ENCODE measurements at places on chromosomes 1 and 21.

DNA sequence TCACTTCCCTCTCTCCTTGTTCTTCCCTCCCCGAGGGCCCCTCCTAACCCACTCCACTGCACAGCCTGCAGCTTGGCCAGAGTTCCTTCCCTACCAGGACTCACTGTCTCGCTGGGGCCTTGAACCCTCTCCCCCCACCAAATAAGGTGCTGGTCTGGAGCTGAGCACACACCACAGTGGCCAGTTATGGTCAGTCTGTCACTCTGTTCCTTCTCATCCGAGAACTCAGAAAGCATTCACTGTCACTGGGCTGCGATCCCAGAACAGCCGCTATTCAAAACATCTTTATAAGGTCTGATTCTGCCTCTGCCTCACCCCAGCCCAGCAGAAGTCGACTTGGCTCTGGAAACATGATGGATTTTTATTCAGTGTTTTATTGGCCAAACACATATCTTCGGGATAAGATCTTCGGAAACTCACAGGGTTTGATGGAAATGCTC, 19.8 kb upstream of the LBR start:
- DNase-seq: no peak

DNA sequence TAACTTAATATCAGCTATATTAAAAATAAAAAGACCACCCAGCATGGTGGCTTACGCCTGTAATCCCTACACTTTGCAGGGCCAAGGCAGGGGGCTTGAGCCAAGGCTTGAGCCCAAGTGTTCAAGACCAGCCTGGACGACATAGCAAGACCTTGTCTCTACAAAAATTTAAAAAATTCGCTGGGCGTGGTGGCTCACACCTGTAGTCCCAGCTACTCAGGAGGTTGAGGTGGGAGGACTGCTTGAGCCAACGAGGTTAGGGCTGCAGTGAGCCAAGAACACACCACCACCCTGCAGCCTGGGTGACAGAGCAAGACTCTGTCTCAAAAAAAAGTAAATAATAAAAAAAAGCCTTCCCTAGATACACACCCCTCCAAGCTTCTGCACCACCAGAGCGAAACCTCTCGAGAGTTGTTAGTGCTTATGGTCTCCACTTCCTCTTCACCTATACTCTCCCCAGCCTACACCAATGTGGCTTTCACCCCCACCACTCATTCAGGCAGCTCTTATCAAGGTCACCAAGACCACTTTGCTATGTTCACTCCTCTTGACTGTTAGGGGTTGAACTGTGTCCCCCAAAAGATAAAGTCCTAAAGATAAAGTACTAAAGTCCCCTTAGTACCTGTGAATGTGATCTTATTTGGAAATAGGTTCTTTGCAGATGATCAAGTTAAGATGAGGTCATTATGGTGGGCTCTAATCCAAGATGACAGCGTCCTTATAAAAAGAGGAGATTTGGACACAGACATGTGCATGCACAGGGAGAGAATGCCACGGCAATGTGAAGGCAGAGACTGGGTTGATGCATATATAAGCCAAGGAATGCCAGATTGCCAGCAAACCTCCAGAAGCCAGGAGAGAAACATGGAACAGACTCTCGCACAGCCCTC, 6.8 kb upstream of the PPP1R15B start:
- DNase-seq: no peak

DNA sequence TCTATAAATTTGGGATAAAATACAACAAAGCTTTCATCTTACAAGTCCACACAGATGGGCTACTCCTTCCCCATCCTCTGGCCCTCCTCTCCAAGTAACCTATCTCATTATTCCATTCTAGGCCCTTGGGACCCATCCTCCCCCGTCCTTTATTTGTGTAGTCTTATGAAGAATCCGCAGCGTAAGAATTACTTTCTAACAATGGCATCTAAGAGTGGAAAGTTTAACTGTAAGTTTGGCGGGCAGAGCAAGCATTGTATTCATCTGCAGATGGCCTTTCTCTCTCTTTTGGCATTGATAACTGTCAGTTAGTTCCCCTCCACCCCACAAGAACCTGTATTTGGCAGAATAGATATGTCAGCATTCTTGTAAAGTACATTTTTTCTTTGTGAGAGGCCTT, 91.9 kb upstream of the TSPAN2 start:
- DNase-seq: no peak

DNA sequence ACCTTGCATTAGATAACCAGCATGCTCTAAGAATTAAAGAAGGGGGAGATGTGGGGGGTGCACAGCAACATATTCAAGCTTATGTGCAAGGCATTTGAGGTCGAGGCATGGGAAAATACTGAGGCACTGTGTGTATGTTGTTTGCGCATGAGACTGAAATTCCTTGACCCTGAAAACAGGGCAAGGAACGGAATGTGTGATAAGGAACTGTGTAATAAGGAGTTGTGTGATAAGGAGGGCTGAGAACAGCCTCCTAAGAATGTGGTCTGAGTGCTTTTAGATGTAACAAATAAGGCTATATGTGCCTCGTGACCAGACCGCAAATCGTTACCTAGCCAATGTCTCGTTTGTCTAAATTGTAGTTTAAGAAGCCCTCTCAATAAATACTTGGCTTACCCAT, 26.5 kb upstream of the ITLN1 start:
- no peak for DNase-seq

DNA sequence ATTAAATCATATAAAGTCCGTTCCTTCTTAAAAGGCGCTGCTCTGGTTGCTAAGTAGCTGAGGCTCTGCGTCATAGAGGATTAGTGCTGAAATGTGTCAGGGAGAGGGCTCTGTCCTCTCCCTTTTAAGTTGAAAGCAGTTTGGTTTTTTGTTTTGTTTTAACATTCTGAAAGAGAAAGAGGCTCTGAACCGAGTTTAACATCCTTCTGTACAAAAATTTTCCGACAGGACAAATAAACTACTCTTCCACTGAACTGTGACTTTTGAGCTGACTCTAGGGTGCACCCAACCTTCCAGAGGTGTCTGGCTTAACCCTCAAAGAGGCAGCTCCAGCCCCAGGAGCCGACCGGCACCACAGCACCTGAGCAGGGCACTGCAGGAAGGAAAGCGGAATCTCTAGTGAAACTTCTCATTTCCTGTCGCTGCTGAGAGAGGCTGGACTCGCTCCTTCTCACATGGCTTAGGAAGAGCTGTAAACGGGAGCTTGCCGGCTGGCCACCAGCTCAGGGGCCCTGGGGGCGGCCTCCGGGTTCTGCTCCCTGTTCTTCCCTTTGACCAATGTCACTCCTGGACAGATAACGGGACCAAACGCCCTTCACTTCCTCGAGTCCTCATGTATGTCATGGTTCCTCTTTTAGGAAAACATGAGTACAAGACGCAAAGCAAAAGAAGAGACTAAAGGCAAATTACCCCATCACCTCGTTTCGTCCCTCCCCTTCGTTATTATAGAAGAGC, 1.2 kb downstream of the VAV3 start:
- DNase-seq: no peak

DNA sequence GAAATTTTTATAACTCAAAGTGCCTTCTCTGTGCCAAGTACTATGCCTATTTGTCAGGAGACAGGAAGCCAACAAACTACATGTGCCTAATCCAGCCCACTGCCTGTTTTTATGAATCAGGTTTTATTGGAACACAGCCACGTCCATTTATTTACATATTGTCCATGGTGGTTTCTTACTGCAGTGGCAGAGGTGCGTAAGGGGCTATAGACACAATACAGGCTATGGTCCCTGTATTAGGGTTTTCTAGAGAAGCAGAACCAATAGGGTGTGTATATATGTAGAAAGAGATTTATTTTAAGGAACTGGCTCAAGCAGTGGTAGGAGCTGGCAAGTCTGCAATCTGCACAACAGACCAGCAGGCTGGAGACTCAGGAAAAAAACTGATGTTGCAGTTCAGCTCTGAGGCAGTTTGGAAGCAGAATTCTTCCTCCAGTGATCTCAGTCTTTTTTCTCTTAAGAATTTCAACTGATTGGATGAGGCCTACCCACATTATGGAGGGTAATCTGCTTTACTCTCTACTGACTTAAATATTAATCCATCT, 15.4 kb downstream of the PPIE start:
- DNase-seq: no peak

DNA sequence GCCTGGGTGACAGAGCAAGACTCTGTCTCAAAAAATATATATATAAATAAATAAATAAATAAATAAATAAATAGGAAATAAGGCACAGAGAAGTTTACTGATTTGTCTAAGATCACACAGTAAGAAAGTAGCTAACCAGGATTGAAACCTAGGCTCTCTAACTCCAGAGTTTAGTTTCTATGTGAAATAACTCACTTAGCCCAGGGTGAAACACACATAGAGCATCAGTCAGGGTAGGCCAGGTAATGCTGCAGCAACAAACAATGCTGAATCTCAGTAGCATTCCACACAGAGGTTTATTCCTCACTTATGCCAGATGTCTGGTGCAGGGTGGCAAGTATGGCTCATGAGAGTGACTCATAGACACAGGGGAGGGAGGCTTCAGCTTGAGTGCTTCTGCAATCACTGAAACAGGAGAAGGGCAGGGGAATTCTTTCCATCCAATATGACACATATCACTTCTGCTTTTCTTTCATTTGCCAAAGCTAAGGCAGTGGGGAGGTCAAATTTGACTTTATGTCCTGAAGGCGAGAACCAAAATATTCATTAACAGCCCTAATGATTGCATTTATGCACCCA, 37.1 kb upstream of the KANK4 start:
- no peak for DNase-seq

DNA sequence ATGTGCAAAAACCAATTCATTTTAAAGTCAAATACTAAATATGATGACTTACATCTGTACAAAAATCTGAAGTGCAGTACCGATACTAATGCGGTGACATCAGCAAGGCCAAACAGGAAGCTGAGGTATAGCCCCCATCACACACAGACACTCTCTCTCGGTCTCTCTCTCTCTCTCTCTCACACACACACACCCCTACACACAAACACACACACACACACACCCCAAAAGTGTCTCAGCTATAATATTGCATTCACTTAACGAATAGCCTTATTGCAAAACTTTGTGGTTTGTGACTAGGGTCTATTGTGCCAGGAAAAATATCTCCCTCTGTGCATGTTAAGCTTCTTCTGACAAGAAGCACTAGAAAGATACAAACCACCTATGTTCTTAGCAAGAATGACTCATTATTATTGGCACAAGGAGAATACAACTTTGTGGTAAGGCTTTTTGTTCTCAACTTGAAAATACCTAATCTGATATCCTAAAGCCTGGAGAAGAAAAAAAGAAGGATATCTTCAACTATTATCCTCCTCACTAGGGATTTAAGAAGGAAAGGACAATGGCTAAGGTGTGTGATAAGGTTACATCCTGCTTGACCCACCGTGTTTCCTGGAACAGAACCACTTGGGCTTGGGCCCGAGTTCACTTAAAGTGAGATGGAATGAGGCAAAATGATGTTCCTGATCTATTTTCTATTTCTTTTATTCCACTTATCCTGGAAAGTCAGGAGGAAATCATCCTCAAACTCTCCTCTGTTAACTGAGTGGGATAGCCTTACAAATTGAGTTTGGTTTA, 107.1 kb downstream of the NIBAN1 start:
- no peak for DNase-seq

DNA sequence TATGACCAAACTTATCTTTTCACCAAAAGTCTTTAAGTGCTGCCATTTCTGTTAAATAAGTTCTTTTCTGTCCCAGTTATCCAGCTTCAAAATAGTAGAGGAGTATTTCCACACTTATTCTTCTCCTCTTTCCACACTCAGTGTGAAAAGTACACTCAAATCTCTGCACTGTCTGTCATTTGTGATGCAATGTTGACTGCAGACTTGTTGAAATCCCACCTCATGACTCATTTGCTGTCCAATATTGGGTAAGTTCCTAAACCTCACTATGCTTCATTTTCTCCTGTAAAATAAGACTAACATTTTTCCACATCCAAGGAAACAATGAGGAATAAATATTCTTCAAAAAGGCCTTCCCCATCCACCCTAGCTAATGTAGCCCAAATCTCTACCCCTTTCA, 17.5 kb downstream of the LRRIQ3 start:
- no peak for DNase-seq

- no peak for DNase-seq
Observed at GRCh38 chr1:18901952-18902522, 318 bp downstream of the ALDH4A1 start.

DNA sequence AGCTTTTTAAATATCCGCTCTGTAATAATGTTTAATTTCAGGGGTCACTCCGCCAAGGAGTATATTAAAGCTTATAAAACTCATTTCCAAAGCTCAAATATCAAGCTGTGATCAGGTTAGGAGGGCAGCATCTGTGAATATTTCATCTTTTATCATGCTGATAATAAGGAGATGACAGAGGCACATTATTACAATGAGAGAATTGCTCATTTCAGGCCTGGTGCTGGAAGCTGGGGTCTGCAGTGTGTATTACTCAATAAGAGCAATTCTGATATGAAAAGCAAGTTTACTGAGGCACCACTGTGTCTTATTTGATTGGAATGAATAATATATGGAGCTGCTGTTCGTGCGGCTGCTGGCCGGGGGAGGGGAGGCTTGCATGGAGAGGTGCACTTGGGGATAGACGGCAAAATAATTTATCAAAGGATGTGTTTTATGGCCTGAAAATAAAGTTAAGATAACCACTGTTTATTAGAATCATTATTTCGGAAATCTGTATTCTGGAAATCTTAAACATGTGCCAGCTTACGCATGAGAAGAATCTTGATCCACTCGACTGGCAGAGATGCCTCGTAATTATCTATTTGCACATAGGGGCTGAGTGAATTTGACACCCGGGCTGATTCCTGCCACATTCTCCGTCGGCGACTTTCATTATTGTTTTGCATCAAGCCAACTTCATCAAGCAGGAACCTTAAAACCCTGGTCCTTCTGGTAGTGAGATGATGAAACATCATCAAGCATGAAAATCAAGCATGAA, 173.2 kb downstream of the RRAGC start:
- DNase-seq: no peak

- DNase-seq: no peak
Observed at GRCh38 chr1:5826601-5827000, 165.6 kb downstream of the NPHP4 start.

GRCh38 chr1:89633800-89634625, 1.1 kb downstream of the LRRC8C start:
- no peak for DNase-seq

DNA sequence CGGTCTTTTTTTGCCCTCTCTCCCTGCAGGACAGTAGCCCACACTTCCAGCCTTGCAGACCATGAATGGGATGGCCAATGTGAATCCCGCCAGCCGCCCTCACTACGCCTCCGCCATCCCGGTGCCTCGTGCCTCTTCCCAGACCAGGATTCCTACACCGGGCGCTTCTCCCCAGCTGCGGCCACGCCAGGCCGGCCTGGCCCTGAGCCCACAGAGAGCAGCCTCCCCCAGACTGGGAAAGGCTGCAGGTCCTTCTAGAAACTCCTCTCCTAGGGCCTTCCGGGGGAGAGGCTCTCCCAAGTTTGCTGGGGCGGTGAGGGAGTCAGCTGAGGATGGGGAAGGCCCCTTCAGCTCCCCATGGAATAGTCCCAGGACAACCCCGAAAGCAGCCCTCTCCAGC, 83.9 kb downstream of the NAV1 start:
- no peak for DNase-seq

- no peak for DNase-seq
Observed at GRCh38 chr1:93579891-93580290, 101.7 kb downstream of the BCAR3 start.

GRCh38 chr1:159924025-159924790, 1.1 kb downstream of the TAGLN2 start:
- peak; percentile 65 for DNase-seq

- no peak for DNase-seq
Observed at GRCh38 chr1:75589637-75590036, 21.3 kb downstream of the SLC44A5 start.

GRCh38 chr1:72023063-72023930, 259.0 kb downstream of the NEGR1 start:
- DNase-seq: no peak

Data from effector CD8-positive, alpha-beta T cell (primary cell).